EH (cell line): ENCODE measurements at places on chromosomes 3 and 15.

DNA sequence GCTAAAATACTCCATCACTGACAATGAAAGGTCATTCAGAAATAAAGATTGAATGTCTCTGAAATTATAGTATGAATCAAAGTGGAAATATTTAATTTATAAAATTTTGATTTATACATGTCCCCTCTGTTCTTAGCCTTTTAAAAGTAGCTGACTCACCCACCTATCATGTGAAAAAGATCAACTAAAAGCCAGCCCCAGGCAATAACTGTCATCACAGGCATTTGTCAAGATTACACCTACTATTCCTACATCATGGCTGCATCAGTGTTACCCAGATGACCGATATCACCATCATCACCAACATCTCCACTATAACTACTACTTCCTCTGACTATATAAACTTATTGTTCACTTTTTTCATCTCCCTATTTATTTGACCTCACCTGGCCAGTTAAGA is 14.3 kb upstream of the PIK3R4 start:
- peak; percentile 31 for DNase-seq

DNA sequence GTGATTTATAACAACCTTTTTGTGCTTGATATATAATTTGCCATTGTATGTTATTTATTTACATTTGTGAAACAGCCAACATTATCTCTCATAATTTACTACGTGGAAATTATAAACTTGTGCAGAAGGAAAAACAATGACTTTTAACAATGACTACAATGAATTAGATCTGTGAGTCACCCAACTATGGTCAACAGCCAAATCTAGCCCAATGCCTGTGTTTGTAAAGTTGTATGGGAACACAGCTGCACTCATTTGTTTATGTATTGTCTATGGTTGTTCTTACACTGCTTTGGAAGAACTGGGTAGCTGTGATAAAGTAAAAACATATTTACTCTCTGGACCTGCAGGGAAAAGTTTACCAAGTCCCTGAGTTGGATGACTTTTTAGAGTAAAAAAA is 110.4 kb downstream of the OTOL1 start:
- DNase-seq = no peak

GRCh38 chr3:71195492-71195891 is 388.0 kb downstream of the FOXP1 start:
- DNase-seq = peak; percentile 88

GRCh38 chr15:73982222-73982962 is 9.7 kb downstream of the STOML1 start:
- DNase-seq = peak; percentile 94

GRCh38 chr15:83971992-83972391 is 263.6 kb upstream of the GOLGA6L4 start:
- no peak for DNase-seq

DNA sequence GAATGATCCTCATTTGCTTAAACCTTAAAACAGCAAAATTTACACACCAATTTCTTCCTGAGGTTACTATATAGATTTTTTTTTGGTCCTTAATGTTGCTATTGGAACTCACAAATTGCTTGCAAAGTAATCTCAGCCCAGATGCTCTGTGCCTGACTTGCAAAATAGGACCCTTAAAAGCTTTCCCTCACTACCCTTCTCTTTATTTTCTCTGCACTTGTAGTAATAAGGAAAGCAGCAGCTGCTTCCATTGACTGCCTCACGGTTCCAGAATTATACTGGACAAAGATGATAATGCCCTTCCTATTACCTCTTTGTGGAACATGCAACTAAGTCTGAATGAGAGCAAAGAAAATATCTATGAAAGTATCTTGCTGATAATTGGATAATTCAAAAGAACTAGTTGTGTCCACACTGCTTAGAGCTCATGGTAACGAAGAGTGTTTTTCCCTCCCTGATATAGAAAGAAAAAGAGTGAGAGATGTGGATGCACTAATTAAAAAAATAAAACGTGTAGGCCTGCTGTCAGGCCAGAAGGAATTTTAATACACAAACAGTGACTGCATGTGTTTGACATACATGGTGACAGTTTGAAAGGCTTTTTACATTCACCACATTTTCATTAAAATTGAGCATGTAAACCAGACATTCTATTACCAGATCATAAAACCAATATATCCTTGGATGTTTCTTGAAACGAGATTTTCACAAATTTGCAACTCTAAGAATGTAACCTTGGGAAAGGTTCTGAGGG is 783.1 kb downstream of the GBE1 start:
- DNase-seq = no peak

- DNase-seq = no peak
These were observed 4.4 kb upstream of the ENTPD3 start for GRCh38 chr3:40382617-40382979.

- no peak for DNase-seq
These were observed 56.2 kb downstream of the ARHGEF26 start for GRCh38 chr3:154177406-154177805.

- no peak for DNase-seq
These were observed 16.5 kb downstream of the KLHL25 start for GRCh38 chr15:85778107-85778776.

GRCh38 chr3:101244212-101244575 is 76.2 kb downstream of the IMPG2 start:
- no peak for DNase-seq

- no peak for DNase-seq
These were observed 185.6 kb upstream of the SYNPR start for GRCh38 chr3:63092515-63092914.

GRCh38 chr15:95590533-95591044 is 739.9 kb upstream of the NR2F2 start:
- peak; percentile 13 for DNase-seq

DNA sequence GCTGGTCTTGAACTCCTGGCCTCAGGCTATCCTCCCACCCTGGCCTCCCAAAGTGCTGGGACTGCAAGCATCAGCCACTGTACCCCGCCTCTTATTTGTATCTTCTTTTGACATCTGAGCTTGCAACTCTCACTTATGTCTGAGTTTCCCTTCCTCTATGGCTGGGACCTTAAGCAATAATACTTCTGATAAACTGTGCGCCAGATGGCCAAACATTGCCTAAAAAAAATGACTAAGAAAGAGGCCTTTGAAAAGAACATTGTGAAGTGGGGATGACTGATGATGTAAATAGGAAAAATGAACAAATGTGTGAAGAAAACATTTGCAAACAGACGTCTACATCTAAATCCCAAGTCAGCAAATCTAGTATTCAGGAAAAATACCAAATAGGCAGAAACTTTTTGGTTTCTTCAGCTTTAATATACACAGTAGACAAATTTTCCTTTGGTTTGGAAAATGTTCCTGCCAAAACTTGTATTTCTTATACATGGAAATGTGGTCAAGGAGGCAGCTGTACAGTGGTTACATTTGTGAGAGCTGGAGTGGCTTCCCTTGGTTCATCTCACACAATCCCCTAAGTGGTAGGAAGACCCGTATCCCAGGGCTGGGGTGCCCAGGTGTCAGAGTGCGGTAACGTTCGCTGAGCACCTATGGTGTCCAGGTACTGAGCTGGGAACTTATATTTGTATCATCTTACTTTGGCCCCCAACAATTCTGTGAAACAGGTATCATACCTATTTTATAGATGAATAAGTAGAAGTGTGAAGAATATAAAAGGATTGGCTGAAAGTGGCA is 11.6 kb upstream of the TFRC start:
- DNase-seq = no peak
